ENCODE measurements at places on chromosomes 1 and 21. TPM values are rescaled to one million over a fixed set of nuclear protein-coding genes. Genes with fewer than 3 reads are reported as not detected.
A peak's percentile ranks its signal among the peaks of the same experiment; 100 is the strongest.

The PLA2G2C gene
- not detected for total RNA-seq

The NKAIN1 gene
- total RNA-seq: not detected

The HSD3B1 gene
- total RNA-seq: not detected

The TPTE gene
- total RNA-seq: not detected

The ITLN2 gene
- not detected for total RNA-seq

The TDRD10 gene
- not detected for total RNA-seq

The PRR9 gene
- total RNA-seq: not detected

The SHISA4 gene
- total RNA-seq: 42.4 TPM

The SPRR2A gene
- total RNA-seq: not detected

The PRAMEF27 gene
- total RNA-seq: not detected

The PPIAL4G gene
- not detected for total RNA-seq

The UBL4B gene
- total RNA-seq: not detected

DNA sequence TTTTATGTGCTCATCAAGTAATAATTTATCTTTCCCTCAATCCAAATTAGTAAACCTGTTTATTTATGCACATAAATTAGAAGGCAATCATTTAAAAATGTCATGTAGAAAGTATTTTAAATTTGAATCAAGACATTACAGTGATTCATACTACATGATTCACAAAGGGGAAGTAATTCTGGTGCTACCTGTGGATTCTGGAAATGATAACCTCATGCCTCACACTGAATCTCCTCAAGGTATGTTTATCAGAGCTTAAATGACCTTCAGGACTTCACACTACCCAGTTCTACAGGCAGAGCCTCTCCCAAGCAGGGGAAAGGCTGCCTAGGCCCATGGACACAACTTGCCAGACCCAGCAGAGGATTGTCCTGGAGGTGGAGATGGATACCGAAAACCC is 25.2 kb upstream of the TDRD10 start:
- no peak for DNase-seq

GRCh38 chr1:33842348-33842747 is 21.5 kb upstream of the HMGB4 start:
- DNase-seq: no peak

GRCh38 chr1:204975568-204976235 is 67.3 kb upstream of the CNTN2 start:
- DNase-seq: peak; percentile 59

GRCh38 chr1:167790117-167790516 is 68.3 kb downstream of the MPZL1 start:
- no peak for DNase-seq

DNA sequence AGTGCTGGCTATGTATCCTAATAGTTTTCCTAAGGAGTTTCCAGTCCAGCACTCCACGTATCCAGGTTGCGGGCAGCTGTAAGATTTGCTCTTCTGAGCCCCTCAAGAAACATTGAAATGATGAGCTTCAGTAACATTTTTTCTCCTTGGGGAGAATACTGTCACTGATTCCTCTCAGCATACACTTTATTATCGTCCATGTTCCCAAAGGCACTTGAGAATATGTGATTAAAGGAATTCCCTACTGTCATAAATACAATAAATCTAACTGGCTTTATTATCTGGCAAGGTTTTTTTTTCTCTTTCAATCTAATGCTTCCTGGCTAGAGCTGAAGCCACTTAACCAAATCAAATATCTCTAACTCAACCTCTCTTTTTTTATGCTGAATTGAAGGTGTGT is 359.2 kb upstream of the PKN2 start:
- no peak for DNase-seq

GRCh38 chr1:37808369-37809319 is 636 bp upstream of the YRDC start:
- DNase-seq: peak; percentile 90

- DNase-seq: peak; percentile 55
Measured at GRCh38 chr1:89310505-89310904, 37.8 kb upstream of the GBP5 start.

GRCh38 chr1:50232336-50232735 is 123.6 kb downstream of the ELAVL4 start:
- DNase-seq: no peak

GRCh38 chr1:39098546-39099250 is 72.5 kb downstream of the NDUFS5 start:
- DNase-seq: peak; percentile 97

DNA sequence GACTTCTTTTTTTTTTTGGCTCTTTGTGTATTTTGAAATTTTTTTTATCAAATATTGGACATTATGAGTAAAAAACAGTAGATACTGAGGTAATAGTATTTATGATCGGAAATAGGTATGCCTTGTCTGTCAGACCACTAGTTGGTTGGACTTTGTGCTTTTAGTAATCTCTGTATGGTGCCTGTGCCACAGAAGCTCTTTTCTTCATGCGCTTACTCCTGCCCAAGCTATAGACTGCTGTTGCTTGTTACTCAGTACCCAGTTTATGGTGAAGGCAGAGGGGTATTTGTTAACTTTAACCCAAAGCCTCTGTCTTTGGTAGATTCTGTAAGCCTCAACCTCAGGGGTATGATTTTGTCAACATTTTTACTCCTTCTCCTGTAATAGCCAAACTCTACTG is 8.6 kb downstream of the SLC30A7 start:
- DNase-seq: no peak

GRCh38 chr21:28523367-28523766 is 469.3 kb downstream of the LTN1 start:
- DNase-seq: no peak

DNA sequence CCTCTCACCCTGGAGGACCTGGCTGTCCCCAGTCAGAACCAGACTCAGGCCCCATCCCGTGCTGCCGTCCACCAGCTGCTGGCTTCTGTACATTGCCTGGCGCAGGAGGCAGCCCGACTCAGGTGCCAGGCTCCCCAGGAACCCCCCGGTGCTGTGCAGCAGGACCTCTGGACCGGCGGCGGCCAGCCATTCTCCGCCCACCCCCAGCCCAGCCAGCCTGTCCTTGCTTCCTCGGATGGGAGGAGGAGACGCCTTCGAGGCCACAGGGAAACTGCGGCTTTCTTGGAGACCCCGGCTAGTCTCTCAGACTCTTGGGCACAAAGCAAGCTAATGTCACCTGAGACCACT is 4.4 kb downstream of the C1orf167 start:
- no peak for DNase-seq

DNA sequence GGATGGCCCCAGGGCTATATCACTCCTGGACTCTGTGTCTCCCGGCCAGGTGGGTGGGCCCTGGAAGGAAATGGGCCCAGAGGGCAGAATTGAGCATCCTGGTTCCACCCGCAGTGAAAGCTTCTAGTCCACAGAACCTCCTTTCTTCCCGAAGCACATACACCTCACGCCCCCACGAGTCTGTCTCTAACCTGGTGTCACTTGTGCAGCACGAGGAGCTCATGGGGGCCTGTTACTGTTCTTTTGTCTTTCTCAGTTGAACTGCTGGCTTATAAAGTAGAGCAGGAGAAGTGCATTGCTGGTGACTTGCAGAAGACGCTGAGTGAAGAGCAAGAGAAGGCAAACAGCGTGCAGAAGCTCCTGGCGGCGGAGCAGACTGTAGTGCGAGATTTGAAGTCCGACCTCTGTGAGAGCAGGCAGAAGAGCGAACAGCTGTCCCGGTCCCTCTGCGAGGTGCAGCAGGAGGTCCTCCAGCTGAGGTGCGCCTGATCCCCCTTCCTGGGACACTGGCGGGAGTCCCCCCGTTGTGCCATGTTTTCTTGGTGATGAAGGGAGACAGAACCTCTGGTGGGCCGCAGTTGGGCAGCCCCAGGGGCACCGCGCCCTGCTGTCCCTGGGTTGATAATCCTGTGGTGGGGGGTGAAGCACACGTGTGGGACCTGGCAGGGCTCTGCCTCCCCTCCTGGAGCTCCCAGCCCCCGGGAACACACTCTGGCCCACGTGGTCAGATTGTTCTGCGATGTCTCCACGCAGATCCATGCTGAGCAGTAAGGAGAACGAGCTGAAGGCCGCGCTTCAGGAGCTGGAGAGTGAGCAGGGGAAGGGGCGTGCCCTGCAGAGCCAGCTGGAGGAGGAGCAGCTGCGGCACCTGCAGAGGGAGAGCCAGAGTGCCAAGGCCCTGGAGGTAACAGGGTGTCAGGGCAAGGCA is 28.7 kb upstream of the DIP2A start:
- DNase-seq: no peak

- peak; percentile 55 for DNase-seq
Measured at GRCh38 chr1:58885998-58886397, 102.2 kb upstream of the JUN start.

GRCh38 chr21:33661146-33661545 is 18.8 kb downstream of the ITSN1 start:
- DNase-seq: peak; percentile 47

DNA sequence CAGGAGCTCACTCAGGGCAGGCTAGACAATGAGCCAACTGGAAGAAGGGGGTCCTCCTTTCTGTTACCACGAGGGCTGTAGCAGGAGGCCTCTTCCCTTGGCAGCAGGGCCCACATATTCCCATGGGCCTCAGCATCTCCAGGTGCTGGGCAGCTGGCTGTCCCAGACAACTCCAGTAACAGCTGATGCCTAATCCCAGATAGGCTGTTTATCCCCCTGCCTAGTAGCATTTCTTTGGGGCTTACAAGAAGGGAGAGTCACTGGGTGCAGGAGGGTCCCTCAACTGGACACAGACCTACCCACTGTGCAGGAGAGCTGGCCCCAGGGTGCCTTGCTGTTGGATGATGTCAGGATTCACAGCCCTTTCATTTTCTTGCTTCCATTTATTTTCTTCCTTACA is 278.2 kb downstream of the DSCAM start:
- DNase-seq: no peak

GRCh38 chr1:69163779-69164178 is 403.9 kb upstream of the LRRC7 start:
- DNase-seq: no peak

GRCh38 chr1:117368116-117369108 is 1.2 kb downstream of the MAN1A2 start:
- DNase-seq: peak; percentile 67

- DNase-seq: no peak
Measured at GRCh38 chr1:96632045-96632664, 89.4 kb upstream of the PTBP2 start.

DNA sequence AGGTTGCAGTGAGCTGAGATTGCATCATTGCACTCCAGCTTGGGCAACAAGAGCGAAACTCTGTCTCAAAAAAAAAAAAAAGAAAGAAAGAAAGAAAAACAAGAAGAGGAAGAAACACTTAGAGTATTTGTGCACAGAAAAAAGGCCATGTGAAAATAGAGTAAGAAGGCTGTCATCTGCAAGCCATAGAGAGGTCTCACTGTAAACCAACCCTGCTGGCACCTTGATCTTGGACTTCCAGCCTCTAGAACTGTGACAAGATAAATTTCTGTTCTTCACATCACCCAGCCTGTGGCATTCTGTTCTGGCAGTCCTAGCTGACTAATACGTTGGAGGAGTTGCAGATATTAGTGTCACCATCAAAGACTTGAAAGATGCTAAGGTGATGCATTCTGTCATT is 12.1 kb upstream of the ZDHHC18 start:
- no peak for DNase-seq

DNA sequence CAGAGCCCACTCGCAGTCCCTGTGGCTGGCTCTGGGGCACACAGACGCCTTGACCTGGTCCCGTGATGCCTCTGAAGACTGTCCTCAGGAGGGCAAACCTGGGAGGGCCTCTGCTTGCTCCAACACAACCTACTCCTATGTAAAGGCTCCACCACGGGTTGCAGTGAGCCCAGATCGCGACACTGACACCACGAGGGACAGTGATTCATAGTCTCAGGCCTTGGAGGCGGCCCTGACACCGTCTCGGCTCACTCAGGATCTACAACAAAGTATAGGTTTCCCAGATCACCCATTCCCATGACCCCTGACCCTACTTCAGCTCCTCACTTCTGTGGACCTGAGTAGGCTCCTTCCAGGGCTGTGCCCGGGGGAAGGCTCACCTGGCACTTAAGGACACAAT is 28.0 kb downstream of the NOL9 start:
- no peak for DNase-seq

DNA sequence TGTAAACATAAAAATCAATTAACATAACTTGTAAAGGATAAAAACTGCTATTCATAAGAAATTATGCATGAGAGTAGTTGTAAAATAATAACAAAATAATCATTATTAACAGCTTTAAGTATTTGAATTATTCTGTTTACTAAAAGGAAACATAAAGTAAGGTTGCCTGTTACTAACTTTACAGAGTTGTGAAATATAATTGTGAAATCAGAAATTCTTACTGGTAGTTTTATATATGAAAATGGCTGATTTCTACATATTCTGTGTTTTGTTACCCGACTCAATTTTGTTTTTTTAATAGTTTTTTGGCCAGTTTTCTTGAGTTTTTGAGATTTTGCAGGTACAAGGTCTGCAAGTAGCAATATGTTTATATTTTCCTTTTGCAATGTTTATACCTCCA is 27.8 kb downstream of the FNBP1L start:
- DNase-seq: peak; percentile 1

DNA sequence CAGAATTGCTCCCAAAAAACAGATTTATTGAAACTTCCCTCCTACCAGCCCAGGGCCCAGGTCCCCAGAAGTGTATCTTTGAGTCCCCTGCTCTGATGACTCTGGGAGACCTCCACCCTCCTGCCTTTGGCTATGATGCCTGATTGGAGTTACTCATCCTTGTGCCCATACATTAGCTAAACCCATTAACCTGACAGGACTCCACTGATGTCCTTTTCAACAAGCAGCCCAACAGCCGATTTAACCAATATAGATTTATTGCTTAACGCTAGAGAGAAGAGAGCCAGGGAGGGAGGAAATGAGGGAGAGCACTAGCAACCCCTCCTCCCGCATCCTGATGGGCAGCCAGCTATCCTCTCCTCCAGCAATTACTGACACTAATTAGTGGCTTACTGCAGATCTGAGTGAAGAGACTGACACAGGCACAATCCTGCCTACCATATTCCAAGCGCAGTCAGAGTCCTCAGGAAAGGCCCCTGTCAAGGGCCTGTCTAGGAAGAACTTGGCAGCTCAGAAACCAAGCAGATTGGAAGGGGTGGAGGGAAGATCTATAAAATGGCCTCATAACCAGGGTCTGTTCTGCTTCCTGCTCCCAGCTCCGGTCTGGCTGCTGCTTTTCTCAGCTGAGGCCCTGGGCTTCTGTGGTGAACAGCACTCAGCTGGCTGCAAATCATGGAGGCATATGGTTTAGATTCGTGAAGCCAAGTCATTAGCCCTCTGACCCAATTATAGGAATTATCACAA is 484.5 kb upstream of the DAB1 start:
- DNase-seq: no peak

GRCh38 chr1:20368866-20369470 is 78.3 kb downstream of the VWA5B1 start:
- no peak for DNase-seq

DNA sequence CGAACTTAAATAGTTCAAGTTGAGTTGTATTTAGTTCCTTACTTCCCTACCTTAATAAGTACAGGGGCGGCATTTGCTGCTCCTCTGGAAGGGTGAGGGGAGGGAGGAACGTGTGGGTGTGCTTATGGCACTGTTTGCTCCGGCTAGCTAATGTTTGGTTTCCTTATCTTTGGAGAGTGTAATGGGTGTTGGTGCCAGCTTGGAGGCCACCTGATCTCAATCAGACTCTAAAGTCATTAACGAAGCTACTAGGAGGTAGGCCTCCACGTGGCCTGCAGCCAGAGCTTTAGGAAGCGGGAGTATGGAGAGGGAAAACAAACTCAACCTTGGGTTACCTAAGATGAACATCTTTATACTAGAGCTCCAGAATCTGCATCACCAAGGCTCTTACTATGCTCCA is 43.0 kb upstream of the RAP1A start:
- DNase-seq: no peak

- DNase-seq: no peak
Measured at GRCh38 chr1:153633161-153633753, 609 bp upstream of the CHTOP start.

GRCh38 chr1:208273386-208274017 is 29.3 kb upstream of the PLXNA2 start:
- no peak for DNase-seq
